Caki2 (cell line): ENCODE measurements at places on chromosomes 13 and 19.

GRCh38 chr13:57558051-57558467, 73.5 kb upstream of the PCDH17 start:
- peak; percentile 2 for DNase-seq

- DNase-seq, result no peak
Measured at GRCh38 chr13:44718467-44718866, 142.3 kb upstream of the TSC22D1 start.

- no peak for DNase-seq
Measured at GRCh38 chr13:20647758-20648157, 55.7 kb upstream of the IL17D start.

GRCh38 chr13:100100115-100100879, 11.4 kb downstream of the PCCA start:
- DNase-seq, result peak; percentile 87

- DNase-seq, result no peak
Measured at GRCh38 chr19:17436094-17436873, 12.2 kb downstream of the TMEM221 start.

DNA sequence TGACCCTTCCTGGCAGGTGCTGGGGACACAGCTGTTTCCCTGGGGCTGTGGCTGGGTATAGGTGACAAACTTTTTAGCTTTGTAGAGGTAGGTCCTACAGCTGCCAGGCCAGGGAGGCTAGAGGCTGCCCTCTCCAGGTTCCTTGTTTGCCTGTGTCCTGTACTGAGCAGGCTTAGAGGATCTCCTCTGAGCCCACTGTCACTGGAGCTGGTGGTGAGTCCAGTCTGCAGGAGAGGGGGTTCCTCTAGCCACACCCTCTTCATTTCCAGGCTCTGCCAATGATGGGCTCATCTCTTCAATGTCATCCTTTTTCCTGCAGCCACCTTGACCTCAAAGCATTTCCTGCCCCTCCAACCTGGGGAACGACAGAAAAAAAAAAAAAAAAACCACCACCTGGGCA, 12.6 kb upstream of the RAB11B start:
- DNase-seq, result no peak

DNA sequence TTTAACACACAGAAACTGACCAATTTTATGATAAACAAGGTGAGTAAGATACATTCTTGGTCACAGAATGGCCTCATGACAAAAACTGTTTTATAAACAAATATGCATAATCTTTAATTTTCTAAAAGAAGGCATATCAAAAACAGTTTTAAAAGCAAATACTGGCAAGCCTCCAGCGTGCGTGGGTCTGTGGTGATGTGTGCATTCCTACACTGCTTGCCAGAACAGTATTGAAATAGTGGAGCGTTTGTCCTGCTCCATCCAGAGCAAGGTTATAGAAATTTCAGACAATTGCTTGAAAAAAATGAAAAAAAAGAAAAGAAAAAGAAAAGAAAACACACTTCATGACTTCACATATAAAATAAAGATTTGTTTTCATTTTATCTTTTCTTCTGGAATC, 140.9 kb downstream of the MZT1 start:
- no peak for DNase-seq

- DNase-seq, result no peak
Measured at GRCh38 chr19:33998302-33998701, 174.0 kb upstream of the LSM14A start.

DNA sequence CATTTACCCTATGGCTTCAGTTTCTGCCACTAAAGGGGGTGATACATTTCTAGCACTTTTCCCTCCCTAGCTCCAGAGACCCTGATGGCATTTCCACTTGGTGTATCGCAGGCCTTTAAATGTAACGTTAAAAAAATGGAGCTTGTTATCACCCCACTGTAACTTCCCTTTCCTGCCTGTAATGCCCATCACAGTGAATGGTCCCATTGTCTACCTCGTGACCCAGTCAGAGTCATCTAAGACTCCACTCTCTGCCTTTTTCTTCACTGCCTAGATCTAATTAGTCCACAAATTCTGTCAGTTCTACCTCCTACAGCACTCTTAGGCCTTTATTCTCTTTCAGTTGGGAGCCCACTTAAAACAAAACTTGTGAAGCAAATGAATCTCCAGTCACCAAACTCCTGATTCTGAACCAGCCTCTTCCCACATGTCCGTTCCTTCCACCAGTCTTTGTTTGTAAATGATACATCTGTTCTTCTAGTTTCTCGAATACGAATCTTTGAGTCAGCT, 64.8 kb downstream of the NHLRC3 start:
- DNase-seq, result no peak

DNA sequence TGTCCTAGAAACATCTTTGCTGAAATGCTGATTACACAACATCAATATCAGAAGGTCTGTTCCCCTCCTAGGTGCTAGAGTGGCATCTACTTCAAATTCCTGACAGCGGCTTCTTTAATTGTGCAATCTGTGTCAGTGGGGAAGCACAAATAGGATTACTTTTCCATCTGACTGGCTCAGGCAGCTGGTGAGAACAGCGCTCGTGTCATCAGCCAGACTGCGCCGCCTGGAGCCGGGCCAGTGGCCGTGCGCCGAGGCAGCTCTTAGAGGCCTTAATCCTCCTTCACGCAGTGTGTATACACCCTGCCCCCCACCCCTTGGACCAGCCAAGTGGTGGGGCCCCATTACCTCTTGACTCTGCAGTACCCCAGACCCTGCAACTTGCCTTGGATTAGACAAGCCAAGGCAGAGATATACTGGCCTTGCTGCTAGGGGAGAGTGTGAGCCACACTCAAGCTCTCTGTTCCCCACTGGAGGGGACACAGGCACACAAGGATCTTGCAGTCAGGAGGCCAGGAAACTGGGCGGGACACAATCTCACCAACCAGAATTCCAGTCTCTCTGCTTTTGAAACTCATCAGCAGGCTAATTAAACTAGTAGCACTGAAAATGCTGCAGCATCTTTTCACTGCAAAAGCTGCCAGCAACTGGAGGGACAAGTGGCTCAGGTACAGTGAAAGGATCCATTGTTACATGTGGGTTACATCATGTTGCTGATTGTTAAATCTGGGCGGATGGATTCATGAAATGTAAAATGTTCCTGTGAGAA, 48.9 kb upstream of the EPHX3 start:
- DNase-seq, result peak; percentile 47

DNA sequence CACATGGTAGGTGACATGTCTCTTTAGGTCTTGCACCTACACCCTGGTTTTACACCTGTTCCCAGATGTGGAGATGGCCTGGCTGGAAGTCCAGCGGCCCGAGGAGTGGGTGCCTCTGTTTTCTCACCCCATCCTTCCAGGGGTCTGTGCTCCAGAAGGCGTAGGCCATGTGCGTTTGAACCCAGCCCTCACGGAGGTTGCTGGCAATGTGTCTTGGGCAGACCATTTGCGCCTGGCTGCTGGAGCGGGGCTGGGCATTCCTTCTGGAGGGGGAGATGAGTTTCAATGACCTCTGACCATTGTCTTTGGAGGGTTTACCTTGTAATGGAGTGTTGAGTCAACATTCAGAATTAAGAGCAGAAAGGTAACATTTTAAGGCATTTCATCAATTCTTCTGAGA, 54.8 kb upstream of the ZNF536 start:
- no peak for DNase-seq

GRCh38 chr19:51144482-51145045, 2.5 kb downstream of the SIGLEC7 start:
- DNase-seq, result no peak

GRCh38 chr19:3975637-3976087, 4.8 kb upstream of the DAPK3 start:
- DNase-seq, result no peak

- DNase-seq, result no peak
Measured at GRCh38 chr13:26323764-26324163, 69.8 kb downstream of the CDK8 start.

DNA sequence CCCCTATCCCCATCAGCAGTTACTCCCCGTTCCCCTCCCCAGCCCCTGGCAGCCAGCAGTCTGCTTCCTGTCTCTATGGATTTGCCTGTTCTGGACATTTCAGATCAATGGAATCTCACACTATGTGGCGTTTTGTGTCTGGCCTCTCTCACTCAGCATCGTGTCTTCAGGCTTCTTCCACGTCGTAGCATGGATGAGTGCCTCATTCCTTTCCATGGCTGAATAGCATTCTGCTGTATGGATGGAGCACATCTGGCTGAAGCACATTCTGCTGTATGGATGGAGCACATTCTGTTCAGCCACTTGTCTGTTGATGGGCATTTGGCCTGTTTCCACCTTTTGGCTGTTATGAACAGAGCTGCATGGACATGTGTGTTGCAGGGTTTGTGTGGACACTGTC, 29.5 kb downstream of the CRTC1 start:
- DNase-seq, result no peak

GRCh38 chr19:39563408-39563807, 23.4 kb upstream of the EID2 start:
- DNase-seq, result peak; percentile 54

DNA sequence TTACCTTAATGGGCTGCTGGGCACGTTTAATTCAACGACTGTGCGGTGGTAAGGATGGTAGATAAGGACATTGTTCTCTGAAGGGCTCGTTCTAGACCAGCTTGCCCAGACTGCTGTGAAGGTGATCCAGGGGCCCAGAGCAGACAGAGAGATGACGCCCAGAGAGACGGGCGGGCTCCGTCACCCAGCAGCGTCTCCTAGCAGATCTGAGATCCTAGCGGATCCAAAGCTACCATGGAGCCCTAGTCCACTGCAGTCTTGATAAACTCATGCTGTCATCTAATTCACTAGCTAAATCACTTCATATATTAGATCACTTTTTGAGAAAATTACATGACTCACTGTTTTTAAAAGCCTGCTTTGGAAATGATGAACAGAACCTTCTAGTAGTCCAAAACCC, 21.5 kb downstream of the COL4A2 start:
- DNase-seq, result no peak

DNA sequence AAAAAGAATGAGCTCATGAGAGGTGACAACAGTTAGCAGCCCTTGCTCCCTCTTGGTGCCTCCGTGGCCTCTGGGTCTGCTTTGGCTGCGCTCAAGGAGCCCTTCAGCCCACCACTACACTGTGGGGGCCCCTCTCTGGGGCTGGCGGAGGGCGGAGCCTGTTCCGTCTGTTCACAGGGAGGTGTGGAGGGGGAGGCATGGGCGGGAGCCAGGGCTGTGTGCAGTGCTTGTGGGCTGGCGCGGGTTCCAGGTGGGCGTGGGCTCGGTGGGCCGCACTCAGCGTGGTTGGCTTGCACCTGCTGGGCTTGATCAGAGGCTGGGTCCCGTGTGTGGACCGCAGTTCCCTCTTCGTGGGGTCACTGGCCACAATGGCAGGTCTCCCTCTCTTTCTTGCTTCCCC, 953.4 kb upstream of the PRR20A start:
- DNase-seq, result no peak

- DNase-seq, result no peak
Measured at GRCh38 chr19:4062419-4063368, 4.0 kb downstream of the ZBTB7A start.

DNA sequence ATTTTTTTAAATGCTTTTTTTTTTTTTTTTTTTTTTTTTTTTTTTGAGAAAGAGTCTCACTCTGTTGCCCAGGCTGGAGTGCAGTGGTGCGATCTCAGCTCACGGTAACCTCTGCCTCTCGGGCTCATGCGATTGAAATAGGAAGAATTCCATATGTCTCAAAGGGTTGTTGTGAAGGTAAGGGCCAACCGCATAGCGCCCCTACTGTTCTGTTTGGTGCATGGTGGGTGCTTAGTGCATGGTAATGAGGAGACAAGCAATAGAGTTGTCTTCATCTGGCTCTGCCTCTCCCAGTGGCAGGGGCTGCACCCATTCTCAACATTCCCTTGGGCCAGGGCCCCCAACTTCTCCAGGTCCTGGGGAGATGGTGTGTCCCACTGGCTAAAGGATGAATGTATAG, 68.7 kb downstream of the RASL11A start:
- peak; percentile 37 for DNase-seq

DNA sequence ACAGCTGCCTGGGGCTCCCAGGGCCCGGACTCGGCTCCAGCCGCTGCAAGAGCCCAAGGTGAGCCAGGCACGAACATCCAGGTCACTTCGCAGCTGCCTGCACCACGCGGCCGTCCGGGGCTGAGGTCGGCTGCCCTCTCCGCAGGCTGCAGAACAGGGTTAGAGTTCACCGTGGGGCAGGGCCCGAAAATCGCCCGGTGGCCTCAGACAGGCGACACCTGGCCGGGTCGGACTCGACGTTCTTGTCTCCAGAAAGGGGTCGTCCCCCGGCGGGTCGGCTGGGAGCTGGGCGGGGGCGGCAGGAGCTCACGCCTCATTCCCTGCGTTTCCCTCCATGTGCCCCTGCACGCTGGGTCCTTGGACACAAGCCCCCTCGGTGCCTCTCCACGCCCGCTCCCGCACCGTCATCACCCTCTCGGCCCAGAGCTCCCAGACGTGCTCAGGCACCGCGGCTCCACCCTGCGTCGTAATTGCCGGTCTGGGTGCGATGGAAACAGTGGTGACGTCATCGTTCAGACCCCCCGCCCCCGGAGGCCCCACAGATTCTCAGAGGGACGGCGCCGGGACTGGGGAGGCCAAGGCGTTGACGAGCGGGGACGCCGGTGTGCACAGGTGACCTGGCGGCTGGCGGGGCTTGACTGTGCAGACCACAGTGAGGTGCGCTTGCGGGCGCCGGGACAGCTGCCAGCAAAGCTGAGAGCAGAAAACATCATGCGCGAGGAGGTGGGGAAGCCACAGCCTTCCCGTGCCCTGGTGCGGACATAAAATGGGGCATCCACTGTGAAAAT, 4.0 kb upstream of the GRIN3B start:
- DNase-seq, result peak; percentile 23

DNA sequence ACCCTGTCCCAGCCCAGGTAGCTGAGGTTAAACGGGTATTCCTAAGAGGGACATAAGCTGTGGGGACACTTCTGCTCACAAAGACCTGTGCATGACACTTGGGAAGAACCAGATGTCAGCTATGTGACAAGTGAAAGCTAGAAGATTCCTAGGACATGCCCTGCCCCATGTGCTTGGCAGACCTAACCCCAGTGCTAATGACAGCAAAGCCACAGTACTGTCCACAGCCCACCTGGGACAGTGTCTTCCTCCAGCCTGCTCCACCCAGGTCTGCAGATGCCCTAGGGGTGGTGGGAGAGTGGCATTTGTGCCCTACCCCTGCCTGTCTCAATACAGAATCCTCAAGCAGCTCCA, 18.4 kb upstream of the EPHX3 start:
- no peak for DNase-seq

DNA sequence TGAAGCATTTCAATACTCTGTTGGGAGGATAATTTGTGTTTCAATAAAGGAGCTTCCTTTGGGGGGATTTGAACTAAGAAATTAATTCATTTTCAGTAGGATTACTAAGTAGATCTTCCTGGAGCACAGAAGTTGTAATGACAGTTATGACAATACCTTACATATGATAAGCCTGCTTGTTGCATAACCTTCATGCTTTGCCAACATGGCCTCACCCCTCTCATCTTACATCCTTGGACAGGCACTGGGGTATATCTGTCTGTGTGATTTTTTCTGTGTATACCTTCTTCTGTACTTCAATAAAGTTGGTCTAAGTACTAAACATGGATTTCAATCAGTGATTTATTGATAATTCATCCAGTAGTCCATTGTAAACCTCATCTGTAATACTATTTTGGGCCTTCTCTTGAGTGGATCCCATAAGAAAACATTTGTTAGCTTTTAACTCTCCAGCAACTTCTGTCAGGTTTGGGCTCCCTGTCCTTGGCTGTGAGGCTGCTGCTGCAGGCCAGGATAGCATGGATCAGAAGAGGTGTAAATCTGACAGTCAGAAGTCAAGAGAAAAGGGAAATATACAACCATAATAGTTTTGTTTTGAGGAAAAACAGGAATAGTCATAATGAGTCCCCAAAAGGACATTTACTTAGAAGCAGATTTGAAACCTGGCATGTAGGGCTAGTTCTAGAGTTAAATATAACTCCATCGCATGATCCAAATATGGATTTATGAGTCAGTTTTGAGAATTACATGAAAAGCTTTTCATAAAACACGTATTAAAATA, 422.2 kb downstream of the KLF5 start:
- DNase-seq, result no peak

- DNase-seq, result no peak
Measured at GRCh38 chr19:42122691-42123607, 9.3 kb downstream of the POU2F2 start.
